ENCODE measurements at places on chromosomes 6 and 20. TPM values are rescaled to one million over a fixed set of nuclear protein-coding genes. Genes with fewer than 3 reads are reported as not detected.

The FAM83C gene
- total RNA-seq = not detected

The ARMH2 gene
- total RNA-seq = not detected

The RAB44 gene
- 0.05 TPM for total RNA-seq

The MYT1 gene
- 0.06 TPM for total RNA-seq

The VSTM2L gene
- total RNA-seq = 0.56 TPM

Measured in right lobe of liver (tissue), 6 donors.